ENCODE measurements at places on chromosomes 3 and 15.

- DNase-seq, result no peak
Observed at GRCh38 chr3:59142556-59142955, 92.7 kb upstream of the CFAP20DC start.

DNA sequence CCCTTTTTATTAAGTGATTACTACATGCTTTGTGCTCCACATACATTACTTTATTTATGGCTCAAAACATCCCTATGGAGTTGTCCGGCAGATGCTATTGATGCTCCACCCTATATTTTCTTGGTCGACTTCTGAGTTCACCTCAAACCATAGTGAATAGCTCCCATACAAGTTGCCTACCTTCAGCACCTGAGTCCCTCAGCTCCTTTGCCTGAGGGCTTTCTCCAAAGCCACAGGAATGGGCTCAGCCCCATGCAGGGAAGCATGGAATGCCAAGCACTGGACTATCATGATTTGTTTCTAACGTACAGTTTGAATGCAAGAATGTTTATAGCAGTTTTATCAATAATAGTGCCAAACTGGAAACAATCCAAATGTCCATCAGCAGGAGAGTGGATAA, 124.8 kb upstream of the TNIK start:
- no peak for DNase-seq

DNA sequence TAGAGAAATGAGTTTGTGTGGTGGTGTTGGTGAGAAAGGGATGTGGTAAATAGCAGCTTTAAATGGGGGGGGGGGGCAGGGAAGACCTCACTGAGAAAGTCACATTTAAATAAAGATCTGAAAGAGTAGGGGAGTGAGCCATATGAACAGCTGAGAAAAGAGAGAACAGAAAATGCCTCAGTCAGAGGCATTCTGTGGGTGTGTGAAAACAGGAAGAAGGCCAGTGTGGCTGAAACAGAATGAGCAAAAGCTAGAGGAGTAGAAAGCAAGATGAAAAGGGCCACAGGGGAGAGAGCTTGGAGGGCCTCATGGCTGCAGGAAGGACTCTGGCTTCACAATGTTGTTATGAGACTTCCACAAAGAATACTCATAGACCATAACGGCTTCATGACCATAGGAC, 783.3 kb downstream of the ZPLD1 start:
- DNase-seq, result no peak

- no peak for DNase-seq
Observed at GRCh38 chr15:66359740-66360139, 3.3 kb upstream of the TIPIN start.

- no peak for DNase-seq
Observed at GRCh38 chr3:64880916-64881315, 193.1 kb upstream of the ADAMTS9 start.

- DNase-seq, result no peak
Observed at GRCh38 chr15:92164327-92165000, 229.2 kb upstream of the ST8SIA2 start.

DNA sequence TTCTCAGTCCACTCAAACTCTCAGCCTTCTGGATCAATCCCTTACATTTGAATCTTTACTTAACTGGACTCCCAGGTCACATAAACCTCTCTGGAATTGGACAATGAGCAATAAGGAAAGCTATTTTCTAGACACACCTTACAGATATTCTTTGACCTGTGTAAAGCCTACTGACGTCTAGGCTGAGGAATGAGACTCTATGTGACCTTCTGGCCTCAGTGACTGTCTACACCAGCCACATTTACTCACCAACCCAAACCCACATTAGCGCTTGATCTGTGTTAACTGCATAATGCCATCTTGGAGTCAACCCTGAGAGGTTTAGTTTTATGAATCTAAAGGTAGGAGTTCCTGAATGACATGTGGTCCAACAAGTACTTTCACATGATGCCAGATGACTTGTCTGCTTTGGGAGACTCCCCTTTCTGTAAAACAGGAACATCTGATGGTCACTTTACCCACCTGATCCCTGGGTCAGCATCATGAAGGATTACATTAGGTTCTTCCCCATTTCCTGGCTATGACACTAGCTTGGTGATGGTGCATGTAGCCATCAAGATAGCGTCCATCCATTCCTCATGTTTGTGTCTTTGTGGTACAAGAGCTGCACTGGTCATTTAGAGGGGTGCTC, 11.4 kb upstream of the COMMD2 start:
- DNase-seq, result no peak

- peak; percentile 65 for DNase-seq
Observed at GRCh38 chr3:14921034-14921616, 26.3 kb upstream of the NR2C2 start.

GRCh38 chr3:130516645-130517512, at the start of gene COL6A6:
Gene COL6A6 (plus strand): TSS chr3:130517177. CDS start chr3:130560365, 43,188 bp downstream.
- no peak for DNase-seq

DNA sequence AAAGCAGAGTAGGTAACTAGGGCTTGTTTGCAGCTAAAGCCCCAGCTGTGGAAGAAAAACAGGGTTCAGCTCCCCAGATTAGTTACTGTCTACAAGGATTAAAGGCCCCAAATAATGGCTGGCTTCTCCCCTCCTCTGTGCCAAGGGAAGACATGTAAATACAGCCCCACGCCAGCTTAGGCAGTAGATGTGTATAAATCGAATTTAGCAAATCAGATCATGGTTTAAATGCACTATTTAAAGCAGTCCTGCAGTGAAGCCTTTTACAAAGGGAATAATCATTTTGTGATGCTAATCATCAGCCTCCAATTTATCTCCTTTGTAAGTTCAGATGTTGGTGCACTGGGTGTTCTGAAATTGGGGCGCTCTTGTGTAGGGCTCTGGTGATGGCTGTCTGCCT, 46.7 kb upstream of the POLG start:
- DNase-seq, result no peak

GRCh38 chr3:190345027-190345821, 23.0 kb upstream of the CLDN1 start:
- no peak for DNase-seq

- DNase-seq, result no peak
Observed at GRCh38 chr15:77507143-77507897, 86.6 kb downstream of the HMG20A start.

GRCh38 chr15:61994216-61994615, 66.0 kb downstream of the VPS13C start:
- DNase-seq, result no peak

GRCh38 chr3:13277196-13277813, 142.8 kb downstream of the NUP210 start:
- no peak for DNase-seq

- no peak for DNase-seq
Observed at GRCh38 chr3:104974316-104974715, 392.4 kb upstream of the ALCAM start.

DNA sequence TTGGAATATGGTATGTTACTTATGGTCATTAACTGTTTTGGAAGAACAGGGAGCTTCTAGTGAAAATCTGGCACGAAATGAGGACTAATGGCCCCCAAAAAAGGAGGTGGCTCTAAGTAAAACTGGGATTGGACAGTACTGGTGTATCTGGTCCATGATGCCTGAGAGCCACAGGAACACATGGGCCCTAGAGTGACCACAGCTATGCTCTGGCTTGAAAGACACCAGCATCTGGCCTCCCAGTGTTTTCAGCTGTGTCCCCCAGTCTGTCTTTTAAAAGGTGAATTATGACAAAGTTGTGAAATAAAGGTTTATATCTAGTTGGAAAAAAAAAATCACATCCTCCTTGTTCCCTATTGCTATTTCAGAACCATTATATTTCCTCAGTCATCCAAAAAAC, 64.5 kb downstream of the GSK3B start:
- DNase-seq, result no peak

- DNase-seq, result no peak
Observed at GRCh38 chr15:72536506-72536905, 62.4 kb downstream of the ARIH1 start.

GRCh38 chr3:167787440-167787839, 51.9 kb downstream of the SERPINI1 start:
- DNase-seq, result no peak

GRCh38 chr3:16060358-16060852, 114.1 kb upstream of the GALNT15 start:
- no peak for DNase-seq

GRCh38 chr3:150734795-150735119, 28.2 kb downstream of the SIAH2 start:
- DNase-seq, result no peak

All from stimulated activated CD8-positive, alpha-beta memory T cell treated with anti-CD3 and anti-CD28 coated beads, Interleukin-4, amount 100 ng/mL, for 4 hours (primary cell).